Activated T-cell treated with anti-CD3 and anti-CD28 coated beads for 24 hours (primary cell): ENCODE measurements at places on chromosomes 16 and 17.

DNA sequence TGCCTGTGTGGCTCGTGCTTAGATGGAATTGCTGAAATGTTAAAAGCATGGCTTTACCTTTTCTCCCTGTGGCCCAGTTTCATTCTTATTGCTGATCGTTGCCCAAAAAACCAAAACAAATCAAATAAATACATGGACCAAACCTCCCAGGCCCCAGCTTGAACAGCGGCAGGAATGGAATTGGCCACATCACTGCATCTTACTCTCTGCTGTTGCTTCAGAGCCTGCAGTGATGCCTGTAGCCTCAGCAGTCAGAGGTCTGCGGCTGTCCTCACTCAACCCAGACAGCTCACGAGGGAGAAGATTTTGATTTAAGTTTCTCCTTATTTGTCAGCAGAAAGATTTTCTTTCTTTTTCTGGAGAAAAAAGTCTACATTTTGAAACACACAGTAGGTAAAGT lies 91.5 kb downstream of the NPIPB11 start:
- DNase-seq, result no peak

DNA sequence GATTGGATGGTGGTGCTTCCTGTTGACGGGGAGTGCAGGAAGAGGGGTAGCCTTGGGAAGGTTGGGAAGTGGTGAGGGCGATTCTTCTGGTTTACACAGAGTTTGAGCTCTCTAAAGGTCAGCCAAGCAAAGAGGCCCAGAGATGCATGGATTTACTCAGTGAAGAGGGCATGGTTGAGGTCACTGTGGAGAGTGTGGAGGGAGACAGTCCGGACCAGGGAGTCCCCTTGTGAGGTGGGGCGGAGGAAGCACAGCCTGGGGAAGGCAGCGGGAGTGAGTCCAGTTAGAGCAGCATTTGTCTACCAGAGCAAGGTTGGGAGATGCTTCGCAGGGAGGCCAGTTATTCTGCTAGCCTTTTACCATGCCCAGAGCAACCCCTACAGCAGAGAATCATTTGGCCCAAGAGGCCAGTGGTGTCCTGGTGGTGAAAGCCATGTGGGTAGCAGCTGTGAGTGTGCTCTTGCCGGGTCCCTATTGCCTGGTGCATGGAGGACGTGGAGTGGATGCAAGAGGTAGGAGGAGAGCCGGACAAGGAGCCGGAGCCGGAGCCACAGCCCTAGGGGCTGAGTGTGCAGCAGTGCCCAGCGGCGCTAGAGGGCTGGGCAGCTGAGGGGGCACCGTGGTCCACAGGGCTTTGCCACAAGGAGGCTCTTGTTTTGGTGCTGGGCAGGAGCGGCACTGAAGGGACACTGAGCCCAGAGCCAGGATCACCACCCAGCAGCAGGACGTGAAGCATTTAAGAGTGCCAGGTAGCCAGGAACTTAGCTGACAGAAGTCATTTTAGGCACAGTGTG lies 27.7 kb downstream of the PRMT7 start:
- no peak for DNase-seq

DNA sequence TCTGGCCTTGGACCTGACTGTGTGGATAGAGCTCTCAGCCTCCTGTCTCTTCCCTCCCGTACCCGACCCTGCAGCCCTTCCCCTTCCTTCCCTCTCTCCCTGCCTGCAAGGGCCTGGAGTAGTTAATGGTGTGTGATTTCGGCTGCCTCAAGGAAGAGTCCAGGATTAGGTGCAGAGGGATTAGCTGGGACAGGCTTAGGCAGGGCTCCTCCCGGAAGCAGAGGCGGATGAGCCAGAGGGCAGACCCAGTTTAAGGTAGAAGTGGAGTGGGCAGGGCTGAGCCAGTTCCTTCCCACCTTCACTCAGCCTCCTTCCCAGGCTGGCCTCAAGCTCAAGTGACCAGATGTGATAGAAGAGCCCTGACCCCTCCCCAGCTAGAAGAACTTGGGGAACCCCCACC lies 16.8 kb downstream of the GUCY2D start:
- DNase-seq, result no peak

DNA sequence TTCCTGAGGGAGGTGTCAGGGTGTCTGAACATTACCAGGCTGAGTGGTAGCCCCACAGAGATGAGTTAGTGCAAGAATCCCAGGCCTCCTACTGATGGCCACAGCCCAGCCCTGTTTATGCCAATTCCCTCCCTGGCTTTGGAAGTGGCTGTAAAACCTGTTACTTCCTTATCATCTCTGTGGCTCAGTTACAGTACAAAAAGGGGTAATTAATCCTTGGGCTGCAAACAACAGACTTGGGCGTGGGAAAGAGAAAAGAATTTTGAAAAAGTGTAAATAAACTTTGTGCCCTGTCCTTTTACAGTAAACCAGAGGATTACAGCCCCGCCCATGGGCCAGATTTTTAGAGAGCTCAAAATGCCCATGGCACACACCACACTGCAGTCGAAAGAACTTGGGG lies 73.1 kb upstream of the AXIN2 start:
- no peak for DNase-seq

DNA sequence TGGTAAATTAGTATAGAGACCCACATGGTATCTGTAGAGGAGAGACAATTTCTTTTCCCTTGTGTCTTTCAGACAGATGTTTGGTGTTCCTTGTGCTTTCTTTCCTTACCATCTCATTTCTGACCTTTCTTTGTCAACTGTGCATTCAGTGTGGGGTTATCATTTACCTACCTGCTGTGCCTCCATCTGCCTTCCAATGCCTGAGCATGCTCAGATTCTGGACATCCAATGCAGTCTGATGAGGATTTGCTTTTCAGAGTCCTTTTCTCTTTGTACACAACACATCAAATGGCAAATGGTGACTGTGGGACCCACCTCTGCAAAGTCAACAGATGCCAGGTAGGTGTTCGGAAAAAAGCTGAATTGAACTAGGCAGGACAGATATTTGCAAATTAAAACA lies 364.8 kb downstream of the CA10 start:
- no peak for DNase-seq

DNA sequence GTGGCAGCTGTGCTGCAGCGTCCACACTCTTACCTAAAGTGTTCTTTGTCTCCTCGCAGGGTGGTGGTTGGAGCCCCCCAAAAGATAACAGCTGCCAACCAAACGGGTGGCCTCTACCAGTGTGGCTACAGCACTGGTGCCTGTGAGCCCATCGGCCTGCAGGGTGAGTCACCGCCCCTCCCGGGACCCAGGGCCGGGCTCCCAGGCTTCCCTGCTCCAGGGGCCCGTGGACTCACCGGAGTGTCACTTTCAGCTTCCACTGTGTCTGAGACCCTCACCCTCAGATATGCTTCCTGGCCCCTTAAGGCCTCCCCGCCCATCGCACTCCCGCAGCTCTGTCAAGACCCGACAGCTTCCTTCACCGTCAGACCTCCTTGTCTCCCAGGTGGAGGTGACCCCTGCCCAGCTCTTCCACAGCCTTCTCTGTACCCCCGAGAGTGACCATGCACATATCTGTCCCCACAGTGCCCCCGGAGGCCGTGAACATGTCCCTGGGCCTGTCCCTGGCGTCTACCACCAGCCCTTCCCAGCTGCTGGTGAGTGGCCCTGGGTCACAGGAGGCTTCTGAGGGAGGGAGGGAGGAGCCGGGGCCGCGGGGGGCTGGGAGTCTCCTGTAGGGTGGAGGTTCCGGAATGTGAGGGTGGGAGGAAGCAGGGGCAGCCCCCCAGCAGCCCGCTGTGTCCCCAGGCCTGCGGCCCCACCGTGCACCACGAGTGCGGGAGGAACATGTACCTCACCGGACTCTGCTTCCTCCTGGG lies 1.8 kb downstream of the ITGAX start:
- no peak for DNase-seq

DNA sequence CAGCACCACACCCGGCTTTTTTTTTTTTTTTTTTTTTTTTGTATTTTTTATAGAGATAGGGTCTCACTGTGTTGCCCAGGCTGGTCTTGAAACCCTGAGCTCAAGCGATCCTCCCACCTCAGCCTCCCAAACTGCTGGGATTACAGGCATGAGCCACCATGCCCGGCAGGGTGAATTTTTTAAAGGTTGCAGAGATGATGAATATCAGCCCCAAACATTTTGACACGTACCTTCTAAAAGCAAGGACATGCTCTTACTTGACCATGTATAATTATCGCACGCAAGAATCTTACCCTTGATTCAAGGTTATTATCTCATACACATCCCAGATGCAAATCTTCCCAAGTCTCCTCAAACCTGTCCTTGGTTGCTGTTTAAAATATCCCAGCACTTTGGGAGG lies 4.3 kb upstream of the FOXC2 start:
- DNase-seq, result no peak

GRCh38 chr17:48299760-48300159 lies 130.3 kb downstream of the SKAP1 start:
- DNase-seq, result no peak

DNA sequence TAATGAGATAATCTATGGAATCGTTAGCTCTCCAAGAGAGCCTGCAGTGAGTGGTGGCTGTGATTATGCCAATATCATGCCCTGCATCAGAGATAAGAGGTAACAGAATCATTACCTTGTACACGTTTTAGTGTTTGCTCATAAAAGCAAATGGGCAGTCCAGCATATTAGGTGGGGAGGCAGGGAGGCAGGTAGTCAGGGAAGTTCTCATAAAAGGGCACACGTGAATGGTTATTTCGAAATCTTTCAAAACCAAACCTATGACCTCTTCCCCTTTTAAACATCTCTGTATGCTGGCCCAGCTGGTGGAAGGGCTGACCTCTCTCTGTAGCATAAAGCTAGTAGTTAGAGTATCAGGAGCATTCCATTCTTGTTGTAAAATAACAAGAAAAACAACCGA lies 51.7 kb downstream of the VAT1L start:
- no peak for DNase-seq

DNA sequence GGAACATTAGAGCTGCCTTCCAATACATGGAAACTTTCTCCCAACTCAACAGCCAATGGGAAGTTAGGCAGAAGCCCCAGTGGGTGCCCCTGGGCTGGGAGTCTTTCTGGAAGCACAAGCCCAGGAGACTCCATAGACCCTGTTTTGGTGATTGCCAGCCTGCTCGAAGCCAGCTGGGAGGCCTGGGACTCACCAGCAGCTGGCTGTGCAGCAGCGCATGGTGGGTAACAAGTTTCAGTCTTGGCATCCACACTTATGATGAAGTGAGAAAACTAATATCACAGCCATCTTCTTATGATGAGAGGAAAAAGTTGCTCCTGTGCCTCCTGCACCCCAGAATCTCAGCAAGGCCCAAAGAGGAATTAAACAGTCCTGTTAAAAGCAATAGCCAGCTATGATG lies 522.5 kb upstream of the CDH5 start:
- no peak for DNase-seq

GRCh38 chr17:39939588-39940419 lies 12.3 kb downstream of the LRRC3C start:
- peak; percentile 31 for DNase-seq

DNA sequence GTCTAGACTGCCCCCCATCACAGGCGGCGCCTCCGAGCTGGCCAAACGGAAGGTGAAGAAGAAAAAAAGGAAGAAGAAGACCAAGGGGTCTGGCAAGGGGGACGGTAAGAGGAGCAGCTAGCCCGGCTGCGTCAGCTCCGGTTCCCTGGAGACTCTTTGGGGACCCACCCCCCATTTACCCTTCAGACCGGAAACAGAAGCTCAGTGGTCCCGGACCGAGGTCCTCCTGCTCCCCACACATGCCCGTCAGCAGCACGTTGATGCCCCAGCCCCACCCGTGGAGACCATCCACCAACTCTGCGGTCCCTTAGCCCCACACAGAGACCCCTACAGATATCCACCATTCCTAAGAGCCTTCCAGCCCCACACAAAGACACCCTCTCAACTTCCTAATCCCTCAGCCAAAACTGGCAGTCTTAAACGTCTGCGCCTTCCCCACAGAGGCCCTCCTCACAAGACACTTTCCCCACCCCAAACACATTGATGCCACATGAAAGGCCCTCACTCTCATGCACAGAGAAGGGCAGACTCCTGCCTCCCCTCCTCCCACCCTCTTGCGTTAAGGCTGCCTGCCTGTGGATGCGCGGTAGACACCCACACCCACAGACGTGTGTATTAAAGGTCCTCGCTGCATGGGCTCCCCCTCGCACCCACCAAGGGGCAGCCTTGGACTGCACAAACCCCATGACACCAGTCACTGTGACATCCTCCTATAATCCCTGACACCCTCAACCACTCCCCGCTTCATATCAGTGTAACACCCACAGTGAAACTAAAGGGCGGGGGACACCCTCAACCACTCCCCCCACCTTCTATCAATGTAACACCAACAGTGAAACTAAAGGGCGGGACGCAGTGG lies 58.2 kb upstream of the RPH3AL start:
- DNase-seq, result no peak

DNA sequence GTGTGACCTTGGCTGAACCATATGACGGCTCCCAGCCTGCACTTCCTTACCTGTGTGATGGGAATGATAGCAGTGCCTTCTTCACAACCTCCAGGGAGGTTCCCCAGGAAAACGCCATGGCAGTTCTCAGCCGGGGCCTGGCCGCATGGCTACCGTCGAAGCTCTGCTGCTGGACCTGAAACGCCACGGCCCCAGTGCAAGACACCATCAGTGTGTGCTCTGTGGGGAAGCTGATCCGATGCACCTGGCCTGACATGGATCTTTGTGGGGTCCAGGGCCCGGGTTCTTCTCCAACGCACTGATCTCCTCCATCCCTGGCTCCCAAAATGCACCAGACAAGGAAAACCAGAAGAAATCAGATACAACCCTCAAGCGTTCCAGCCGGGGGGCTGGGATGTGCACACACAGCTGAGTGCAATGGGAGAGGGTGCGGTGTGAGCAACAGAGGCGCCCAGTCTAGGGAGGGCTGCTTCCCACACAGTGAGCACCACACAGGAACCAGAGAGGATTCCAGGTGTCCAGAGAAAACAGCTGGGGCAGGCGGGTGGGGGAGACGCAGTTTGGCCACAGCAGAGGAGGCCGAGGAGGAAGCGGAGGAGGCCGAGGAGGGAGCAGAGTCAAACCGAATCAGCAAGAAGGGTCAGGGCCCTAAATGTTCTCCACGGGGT lies 54.3 kb upstream of the ZNF469 start:
- no peak for DNase-seq

DNA sequence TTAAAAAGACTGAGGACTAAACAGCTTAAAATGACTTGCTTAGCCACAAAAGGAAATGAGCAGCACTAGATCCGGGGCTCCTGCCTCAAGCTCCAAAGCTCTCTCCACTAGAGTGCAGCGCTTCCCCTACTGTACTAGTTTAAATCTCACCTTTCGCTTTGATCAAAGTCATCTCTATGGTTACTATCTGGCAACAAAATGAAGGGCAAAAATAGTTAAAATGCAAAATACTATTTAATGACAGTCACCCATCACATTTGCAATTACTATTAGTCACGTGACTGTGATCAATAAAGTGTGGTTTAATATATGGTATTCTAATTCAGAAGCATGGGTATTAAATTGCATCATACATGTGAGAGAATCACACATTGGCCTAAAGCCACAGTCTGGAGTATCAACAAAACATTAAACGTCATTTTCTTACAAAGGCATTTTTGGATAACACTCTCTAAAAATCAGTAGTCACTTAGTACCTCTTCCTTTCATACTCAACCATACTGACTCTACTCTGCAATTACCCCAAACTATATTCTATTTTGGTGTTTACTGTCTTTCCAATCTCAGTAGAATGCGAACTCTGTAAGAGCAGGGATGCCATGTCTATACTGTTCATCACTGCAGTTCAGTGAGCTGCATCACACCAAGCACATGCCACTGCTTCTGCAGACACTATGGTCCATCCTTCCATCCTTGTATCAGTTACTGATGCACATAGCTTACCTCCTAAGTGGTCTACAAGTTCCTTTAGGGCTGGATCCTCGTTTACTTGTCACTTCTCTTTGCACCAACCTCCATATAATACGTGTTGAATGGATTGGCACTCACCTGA lies 6.2 kb downstream of the PSMD12 start:
- no peak for DNase-seq
